ENCODE measurements at places on chromosomes 2 and 18.
A peak's percentile ranks its signal among the peaks of the same experiment; 100 is the strongest.

GRCh38 chr18:75727456-75727855, 300.0 kb upstream of the SMIM21 start:
- DNase-seq = peak; percentile 44

- no peak for DNase-seq
Measured at GRCh38 chr2:176126929-176127773, 2.4 kb upstream of the HOXD8 start.

DNA sequence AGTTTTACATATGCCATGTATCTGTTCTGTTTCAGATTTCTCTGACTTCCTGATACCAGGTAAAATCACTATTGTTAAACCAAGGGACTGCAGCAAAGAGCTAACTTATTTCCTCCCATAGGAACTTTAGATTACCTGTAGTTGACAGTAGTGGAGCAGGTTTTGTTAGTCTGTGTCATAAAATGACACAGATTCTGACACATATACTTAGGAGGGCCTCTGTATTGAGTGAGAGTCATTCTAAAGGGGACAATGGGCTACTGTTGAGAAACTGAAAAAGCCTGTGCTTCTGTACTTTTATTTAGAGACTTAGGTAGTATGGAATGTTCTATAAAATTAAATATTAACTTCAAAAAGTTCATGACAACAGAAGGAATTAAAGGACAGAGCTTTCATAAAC, 48.2 kb downstream of the KCMF1 start:
- DNase-seq = no peak

GRCh38 chr2:214203214-214203613, 207.6 kb upstream of the VWC2L start:
- DNase-seq = no peak

Measured in SHP77 treated with DMSO at 0.1 percent for 48 hours (cell line).